ENCODE measurements at places on chromosomes 16 and 17. TPM values are rescaled to one million over a fixed set of nuclear protein-coding genes. Genes with fewer than 3 reads are reported as not detected.

The MEIOC gene
- total RNA-seq: 0.33 TPM

- H3K27me3 ChIP-seq: no peaks in the 10 kb centered on the region
- no peaks in the 10 kb centered on the region for H3K36me3 ChIP-seq
- H3K27ac ChIP-seq: no peak overlapping the region
Measured at GRCh38 chr16:9763505-9763904, 418.7 kb downstream of the GRIN2A start.

- H3K4me1 ChIP-seq: no peaks in the 10 kb centered on the region
- H3K4me3 ChIP-seq: no peak overlapping the region
Measured at GRCh38 chr17:41367426-41368075, 2.1 kb downstream of the KRT33B start.

GRCh38 chr16:4021070-4021779, 95.0 kb downstream of the ADCY9 start:
- peak; percentile 92 for DNase-seq
- no peaks in the 10 kb centered on the region for H3K27me3 ChIP-seq
- no peaks in the 10 kb centered on the region for H3K36me3 ChIP-seq
- no peak overlapping the region for H3K4me3 ChIP-seq

GRCh38 chr17:62998665-62999393, 32.8 kb downstream of the TANC2 start:
- no peaks in the 10 kb centered on the region for H3K27me3 ChIP-seq
- no peak overlapping the region for H3K27ac ChIP-seq
- no peak overlapping the region for H3K4me3 ChIP-seq
- no peaks in the 10 kb centered on the region for H3K36me3 ChIP-seq
- no peak for DNase-seq

The PRAC1 gene
- not detected for total RNA-seq

The CCDC182 gene
- not detected for total RNA-seq

- H3K36me3 ChIP-seq: no peaks in the 10 kb centered on the region
- no peak overlapping the region for H3K27ac ChIP-seq
- H3K4me1 ChIP-seq: peaks cover 6% of the 10 kb centered on the region
- H3K4me3 ChIP-seq: no peak overlapping the region
- H3K27me3 ChIP-seq: no peaks in the 10 kb centered on the region
Measured at GRCh38 chr17:77930780-77931768, 27.4 kb upstream of the TNRC6C start.

- no peaks in the 10 kb centered on the region for H3K36me3 ChIP-seq
- no peak overlapping the region for H3K27ac ChIP-seq
- no peaks in the 10 kb centered on the region for H3K27me3 ChIP-seq
- no peak for DNase-seq
- H3K4me3 ChIP-seq: no peak overlapping the region
Measured at GRCh38 chr17:80195671-80196529, 24.2 kb downstream of the SGSH start.

- H3K36me3 ChIP-seq: no peaks in the 10 kb centered on the region
- no peak for DNase-seq
- H3K27me3 ChIP-seq: no peaks in the 10 kb centered on the region
Measured at GRCh38 chr16:9279291-9280068, 188.0 kb downstream of the HAPSTR1 start.

The PTGES3L gene
- total RNA-seq: 0.75 TPM

The NT5C3B gene
- 98.3 TPM for total RNA-seq

The AGRP gene
- not detected for total RNA-seq

GRCh38 chr17:4712526-4712925, 2.1 kb downstream of the ARRB2 start:
- H3K27me3 ChIP-seq: no peaks in the 10 kb centered on the region
- no peak for DNase-seq
- H3K4me1 ChIP-seq: peaks cover 8% of the 10 kb centered on the region
- no peak overlapping the region for H3K27ac ChIP-seq
- H3K36me3 ChIP-seq: no peaks in the 10 kb centered on the region

DNA sequence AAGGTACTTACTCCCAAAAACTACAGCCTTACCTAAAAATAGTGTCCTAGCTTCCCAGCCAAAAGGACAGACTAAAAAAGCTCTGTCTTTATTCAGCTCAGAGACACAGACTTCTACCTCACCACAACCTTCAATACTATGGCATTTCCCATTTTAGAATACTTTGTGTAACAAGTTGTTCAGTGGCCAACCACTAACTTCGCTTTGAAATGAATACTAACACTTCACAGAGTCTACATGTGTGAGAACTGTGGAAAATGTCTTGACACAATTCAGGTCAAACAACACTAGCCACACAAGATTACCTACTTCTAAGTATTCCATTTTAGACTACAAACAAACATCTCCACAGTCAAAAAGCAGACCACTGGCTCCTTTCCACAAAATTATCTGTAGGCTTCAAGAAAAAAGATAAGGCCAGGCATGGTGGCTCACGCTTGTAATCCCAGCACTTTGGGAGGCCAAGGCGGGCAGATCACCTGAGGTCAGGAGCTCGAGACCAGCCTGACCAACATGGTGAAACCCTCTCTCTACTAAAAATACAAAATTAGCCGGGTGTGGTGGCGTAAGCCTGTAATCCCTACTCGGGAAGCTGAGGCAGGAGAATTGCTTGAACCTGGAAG, 3.2 kb downstream of the HELZ start:
- H3K27ac ChIP-seq: no peak overlapping the region
- peaks cover 7% of the 10 kb centered on the region for H3K36me3 ChIP-seq
- no peaks in the 10 kb centered on the region for H3K27me3 ChIP-seq
- no peak overlapping the region for H3K4me3 ChIP-seq

The DNAH9 gene
- total RNA-seq: 0.46 TPM

- no peak overlapping the region for H3K4me3 ChIP-seq
- H3K36me3 ChIP-seq: no peaks in the 10 kb centered on the region
- DNase-seq: no peak
- no peaks in the 10 kb centered on the region for H3K27me3 ChIP-seq
- H3K4me1 ChIP-seq: no peaks in the 10 kb centered on the region
Measured at GRCh38 chr16:84195201-84196093, 4.5 kb downstream of the ADAD2 start.

Measured in thyroid gland (tissue), 4 donors.